ENCODE measurements at places on chromosomes 3 and 15. TPM values are rescaled to one million over a fixed set of nuclear protein-coding genes. Genes with fewer than 3 reads are reported as not detected.

The PGBD4 gene
- 3.6 TPM for total RNA-seq

The NKIRAS1 gene
- 27.2 TPM for total RNA-seq

The SLC27A2 gene
- total RNA-seq, result not detected

The ZBED2 gene
- total RNA-seq, result not detected

The TIGIT gene
- total RNA-seq, result not detected

The SLCO2A1 gene
- total RNA-seq, result not detected

The TRH gene
- total RNA-seq, result not detected

The SHC4 gene
- total RNA-seq, result 2.9 TPM

The C3orf62 gene
- 1.6 TPM for total RNA-seq

The CHL1 gene
- under 0.01 TPM for total RNA-seq

The CCDC191 gene
- total RNA-seq, result 1.4 TPM

The CHDH gene
- total RNA-seq, result 2.4 TPM

The AADACL2 gene
- not detected for total RNA-seq

The FETUB gene
- total RNA-seq, result not detected

The KLHL6 gene
- not detected for total RNA-seq

The SNRPN gene
- 504 TPM for total RNA-seq

The GLDN gene
- not detected for total RNA-seq

The TRIM69 gene
- 26.8 TPM for total RNA-seq

The REC114 gene
- total RNA-seq, result not detected

The AMOTL2 gene
- total RNA-seq, result 116 TPM

The CGNL1 gene
- 4.0 TPM for total RNA-seq

The DYNLT2B gene
- 12.0 TPM for total RNA-seq

The ALDH1A2 gene
- total RNA-seq, result 2.9 TPM

The ENTPD3 gene
- total RNA-seq, result not detected

The ELL3 gene
- total RNA-seq, result 2.7 TPM

The CCRL2 gene
- total RNA-seq, result 0.78 TPM

The OR5H15 gene
- not detected for total RNA-seq

The EBLN2 gene
- total RNA-seq, result 3.4 TPM

The GOLGA8G gene
- not detected for total RNA-seq

The PODXL2 gene
- total RNA-seq, result 4.8 TPM

The ESYT3 gene
- total RNA-seq, result 1.7 TPM

The GOLGA6L9 gene
- total RNA-seq, result 1.6 TPM

The MAP6D1 gene
- 10.5 TPM for total RNA-seq

The CCR1 gene
- 0.53 TPM for total RNA-seq

The KIF15 gene
- 0.47 TPM for total RNA-seq

The ERICH6 gene
- total RNA-seq, result not detected

The ANKDD1A gene
- 4.6 TPM for total RNA-seq

The NISCH gene
- 93.0 TPM for total RNA-seq

The ARHGEF3 gene
- 18.7 TPM for total RNA-seq

The PIGBOS1 gene
- total RNA-seq, result 6.2 TPM

The ACKR2 gene
- total RNA-seq, result 0.11 TPM

The COLQ gene
- 24.8 TPM for total RNA-seq

The CCDC13 gene
- 1.2 TPM for total RNA-seq

The ARIH1 gene
- 40.4 TPM for total RNA-seq

The UPK1B gene
- total RNA-seq, result not detected

The GPR62 gene
- not detected for total RNA-seq

The ITGB5 gene
- total RNA-seq, result 203 TPM

The TEX264 gene
- 69.8 TPM for total RNA-seq
